ENCODE measurements at places on chromosomes 5 and 9. TPM values are rescaled to one million over a fixed set of nuclear protein-coding genes. Genes with fewer than 3 reads are reported as not detected.

TRIP13 gene
- total RNA-seq: 34.7 TPM

- DNase-seq: no peak
These were observed 457.5 kb downstream of the KIF4B start for GRCh38 chr5:155471027-155471426.

DNA sequence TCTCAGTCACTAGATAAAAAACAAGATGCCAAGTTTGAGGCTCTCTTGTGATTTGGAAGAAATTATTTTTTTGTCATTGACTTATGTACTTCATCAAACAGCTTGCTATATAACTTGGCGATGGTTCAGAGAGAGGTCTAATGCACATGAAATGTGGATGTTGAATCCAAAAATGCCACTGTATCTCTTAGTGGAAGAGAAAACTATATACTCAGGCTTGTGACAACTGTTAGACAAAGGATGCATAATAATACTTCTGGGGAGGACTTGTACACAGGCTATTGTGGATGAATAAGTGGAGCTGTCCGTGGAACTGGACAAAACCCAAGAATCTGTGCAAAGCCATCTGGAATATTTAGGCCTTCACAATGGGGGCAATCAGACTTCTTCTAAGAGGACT lies 162.9 kb upstream of the NMUR2 start:
- no peak for DNase-seq

GRCh38 chr5:151022511-151023018 lies 2.2 kb downstream of the GPX3 start:
- peak; percentile 41 for DNase-seq

- DNase-seq: no peak
These were observed 192.2 kb upstream of the RPS23 start for GRCh38 chr5:82470185-82470994.

DNA sequence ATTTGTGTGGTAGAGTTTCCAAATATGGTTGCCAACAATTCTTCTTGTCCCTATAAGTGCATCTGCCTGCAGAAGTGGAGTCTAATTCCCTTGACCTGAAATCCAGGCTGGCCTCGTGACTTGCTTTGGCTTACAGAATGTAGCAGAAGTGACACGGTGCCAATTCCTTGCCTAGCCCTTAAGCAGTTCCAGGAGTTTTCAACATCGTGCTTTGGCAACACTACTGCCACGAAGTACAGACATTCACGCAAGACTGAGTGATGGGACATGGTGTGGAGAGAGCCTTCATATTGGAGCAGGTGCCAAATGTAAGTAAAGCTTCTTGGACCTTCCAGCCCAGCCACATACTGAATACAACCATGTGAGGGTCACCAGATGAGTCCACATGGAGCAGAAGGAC lies 92.9 kb upstream of the NEK6 start:
- no peak for DNase-seq

DNA sequence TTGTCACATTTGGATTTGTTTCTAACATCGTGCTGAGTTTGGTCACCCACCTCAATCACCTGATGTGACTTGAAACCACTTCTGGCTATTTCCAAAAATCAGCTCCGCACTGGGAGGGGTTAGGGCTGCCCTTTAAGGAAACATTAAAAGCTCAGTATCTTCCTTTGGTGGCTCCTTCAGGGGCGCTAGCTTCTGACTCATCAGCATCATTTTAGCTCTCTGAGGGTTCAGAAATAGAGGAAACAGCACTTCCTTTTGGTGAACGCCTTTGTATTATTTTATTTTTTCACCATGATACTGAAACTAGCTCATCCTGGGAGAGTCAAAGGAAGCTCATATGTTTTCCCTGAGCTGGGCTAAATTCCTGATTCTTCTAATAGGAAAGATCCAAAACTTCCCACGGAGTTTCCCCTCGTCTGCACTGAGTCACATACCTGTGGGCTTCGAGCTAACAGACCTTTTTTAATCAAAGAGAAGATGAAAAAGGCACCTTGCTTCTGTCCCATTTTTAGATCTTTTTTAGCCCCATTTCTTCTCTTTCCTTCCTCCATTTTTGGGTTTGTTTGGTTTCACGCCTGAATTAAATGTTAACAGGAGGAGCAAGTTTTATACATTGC lies 48.2 kb downstream of the ROPN1L start:
- DNase-seq: peak; percentile 16

- DNase-seq: no peak
These were observed 25.9 kb upstream of the TTC39B start for GRCh38 chr9:15332939-15333338.

All from activated CD4-positive, alpha-beta T cell treated with anti-CD3 and anti-CD28 coated beads for 36 hours (primary cell).